ENCODE measurements at places on chromosomes 4 and X.

DNA sequence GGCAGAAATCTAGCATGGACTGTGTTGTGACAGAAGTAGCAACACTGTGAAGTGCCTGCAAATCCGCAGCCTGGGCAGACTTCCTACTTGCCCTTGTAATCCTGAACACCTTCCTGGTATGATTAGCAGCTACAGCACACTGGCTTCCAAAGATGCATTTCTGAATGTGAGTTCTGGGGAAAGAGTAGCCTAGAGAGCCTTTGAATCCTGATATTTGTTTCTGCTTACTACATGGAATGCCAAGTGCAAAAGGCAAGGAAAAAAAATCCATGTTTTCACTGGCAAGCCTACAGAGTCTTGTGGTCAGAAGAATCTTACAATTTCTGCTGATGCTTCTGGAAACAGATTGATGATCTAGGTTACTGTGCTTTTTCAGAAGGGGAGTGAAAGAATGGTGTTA is 223.7 kb downstream of the COL25A1 start:
- DNase-seq, result no peak

DNA sequence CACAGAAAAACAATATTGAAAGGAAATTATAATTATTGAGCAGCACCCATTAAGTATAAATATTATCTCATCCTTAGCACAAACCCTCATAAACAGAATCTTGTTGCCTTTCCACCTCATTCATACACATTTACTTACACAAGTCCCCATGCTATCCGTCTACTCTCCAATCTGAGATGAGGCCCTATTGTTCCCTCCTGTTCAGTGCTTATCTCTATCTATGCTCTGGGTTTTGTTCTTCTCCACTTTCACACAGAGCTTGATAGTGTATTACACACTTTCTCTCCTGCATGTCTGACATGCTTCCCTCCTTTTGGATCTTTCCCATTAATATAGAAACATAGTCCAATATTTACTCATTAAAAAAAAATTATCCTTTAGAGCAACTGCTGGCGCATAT is 238.2 kb upstream of the MAB21L2 start:
- DNase-seq, result no peak

DNA sequence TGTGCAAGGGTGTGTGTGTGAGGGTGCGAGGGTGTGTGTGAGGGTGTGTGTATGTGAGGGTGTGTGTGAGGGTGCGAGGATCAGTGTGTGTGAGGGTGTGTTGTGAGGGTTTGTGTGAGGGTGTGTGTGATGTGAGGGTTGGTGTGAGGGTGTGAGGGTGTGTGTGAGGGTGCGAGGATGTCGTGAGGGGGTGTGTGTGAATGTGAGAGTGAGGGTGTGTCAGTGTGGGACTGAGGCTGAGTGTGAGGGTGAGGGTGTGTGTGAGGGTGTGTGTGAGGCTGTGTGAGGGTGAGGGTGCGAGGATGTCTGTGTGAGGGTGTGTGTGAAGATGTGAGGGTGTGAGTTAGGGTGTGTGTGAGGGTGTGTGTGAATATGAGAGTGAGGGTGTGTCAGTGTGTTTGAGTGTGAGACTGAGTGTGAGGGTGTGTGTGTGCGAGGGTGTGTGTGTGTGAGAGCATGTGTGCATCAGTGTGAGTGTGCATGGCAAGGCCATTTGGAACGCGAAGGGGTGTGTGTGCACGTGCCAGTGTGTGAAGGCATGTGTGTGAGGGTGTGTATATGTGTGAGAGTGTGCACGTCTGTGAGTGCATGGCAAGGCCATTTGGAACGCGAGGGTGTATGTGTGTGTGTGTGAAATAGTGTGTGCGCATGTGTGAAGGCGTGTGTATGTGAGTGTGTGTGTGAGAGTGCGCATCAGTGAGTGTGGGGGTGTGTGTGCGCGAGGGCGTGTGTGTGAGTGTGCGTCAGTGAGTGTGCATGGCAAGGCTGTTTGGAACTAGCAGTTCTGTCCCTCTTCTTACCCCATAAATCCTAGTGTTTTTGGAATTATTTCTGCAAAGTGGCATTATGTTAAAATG is 69.8 kb downstream of the RGS12 start:
- DNase-seq, result no peak

GRCh38 chrX:131544218-131544617 is 344 bp downstream of the OR13H1 start:
- DNase-seq, result no peak

GRCh38 chr4:7199129-7199725 is 6.9 kb downstream of the SORCS2 start:
- DNase-seq, result no peak

DNA sequence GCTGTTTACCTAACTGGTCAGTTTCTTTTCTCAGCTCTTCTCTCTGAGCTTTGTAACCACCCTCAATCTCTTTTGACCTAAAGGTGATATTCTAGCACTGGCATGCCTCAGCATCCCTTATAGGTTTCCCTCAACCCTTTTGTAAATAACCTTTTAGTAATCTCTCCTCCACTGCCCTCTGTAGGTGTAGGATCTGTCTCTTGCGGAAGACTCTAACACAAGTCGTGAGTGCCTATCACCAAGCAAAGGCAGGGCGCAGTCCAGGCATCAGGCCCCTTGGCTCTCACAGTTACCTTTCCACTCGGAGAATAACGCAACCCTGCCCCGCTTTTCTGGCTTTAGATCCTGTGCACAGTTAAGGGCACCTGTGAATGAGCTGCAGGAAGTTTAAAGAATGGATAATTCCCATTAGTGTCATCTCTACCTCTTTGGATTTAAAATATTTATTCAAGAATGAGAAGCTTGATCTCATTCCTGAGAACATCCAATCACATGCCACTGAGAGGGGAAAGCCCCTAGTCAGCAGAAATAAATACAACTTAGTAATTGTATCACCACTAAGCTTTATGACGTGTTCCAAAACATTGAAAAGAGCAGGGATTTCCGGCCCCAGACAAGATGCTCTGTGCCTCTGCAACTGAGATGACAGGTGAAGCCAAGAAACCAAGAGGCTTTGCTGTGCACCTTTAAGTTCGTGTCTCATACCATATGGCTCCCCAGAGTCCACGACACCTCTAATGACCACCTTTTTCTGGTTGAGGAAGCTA is 58.8 kb downstream of the SPINK2 start:
- DNase-seq, result peak; percentile 24

DNA sequence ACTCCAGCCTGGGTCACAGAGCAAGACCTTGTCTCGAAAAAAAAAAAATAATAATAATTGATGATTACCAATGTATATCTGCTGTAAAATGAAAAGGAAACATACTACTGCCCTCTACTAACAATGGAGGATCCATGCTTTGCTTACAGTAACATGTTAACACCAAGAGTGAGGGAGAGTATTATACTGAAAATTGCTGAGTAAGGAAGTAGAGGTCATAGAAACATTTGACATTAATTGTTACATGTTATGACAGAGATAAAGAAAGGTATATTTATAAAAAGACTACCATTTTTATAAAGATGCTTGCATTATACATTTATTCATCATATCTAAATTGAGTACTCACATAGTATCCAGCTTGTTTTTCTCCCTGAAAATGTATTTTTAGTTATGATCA is 1989.8 kb upstream of the TENM3 start:
- DNase-seq, result no peak

Measured in CD4-positive, alpha-beta T cell treated with Interleukin-6 at 100 ng/mL for 8 hours (primary cell).